ENCODE measurements at places on chromosomes 1 and 21. TPM values are rescaled to one million over a fixed set of nuclear protein-coding genes. Genes with fewer than 3 reads are reported as not detected.

The GJA5 gene
- total RNA-seq = 2.8 TPM

The CD34 gene
- 0.39 TPM for total RNA-seq

The RGS7 gene
- total RNA-seq = 3.0 TPM

DNA sequence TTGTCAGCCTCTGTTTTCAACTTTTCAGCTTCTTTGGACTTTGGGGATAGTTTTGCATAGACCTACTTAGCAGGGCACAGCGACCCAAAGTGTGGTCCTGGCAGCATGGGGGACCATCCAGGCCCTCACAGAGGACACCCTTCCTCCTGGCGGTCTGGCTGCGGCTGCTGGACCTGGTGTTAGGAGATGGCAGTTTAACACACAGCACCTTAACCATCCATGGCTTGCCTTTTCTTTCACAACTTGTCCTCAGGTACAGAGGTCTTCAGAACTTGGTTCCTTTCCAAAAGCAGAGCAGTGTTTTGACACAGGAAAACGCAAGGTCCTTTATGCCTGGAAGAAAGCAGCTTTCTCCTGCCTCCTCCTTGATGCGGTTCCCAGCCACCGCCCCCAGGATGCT is 68.1 kb downstream of the RHOU start:
- H3K36me3 ChIP-seq = no peaks in the 10 kb centered on the region
- H3K27ac ChIP-seq = no peak overlapping the region
- no peaks in the 10 kb centered on the region for H3K4me1 ChIP-seq
- H3K27me3 ChIP-seq = no peaks in the 10 kb centered on the region

GRCh38 chr1:244349581-244350001 is 102.1 kb downstream of the ADSS2 start:
- no peak overlapping the region for H3K27ac ChIP-seq
- H3K4me3 ChIP-seq = no peak overlapping the region
- no peaks in the 10 kb centered on the region for H3K36me3 ChIP-seq
- no peaks in the 10 kb centered on the region for H3K27me3 ChIP-seq

DNA sequence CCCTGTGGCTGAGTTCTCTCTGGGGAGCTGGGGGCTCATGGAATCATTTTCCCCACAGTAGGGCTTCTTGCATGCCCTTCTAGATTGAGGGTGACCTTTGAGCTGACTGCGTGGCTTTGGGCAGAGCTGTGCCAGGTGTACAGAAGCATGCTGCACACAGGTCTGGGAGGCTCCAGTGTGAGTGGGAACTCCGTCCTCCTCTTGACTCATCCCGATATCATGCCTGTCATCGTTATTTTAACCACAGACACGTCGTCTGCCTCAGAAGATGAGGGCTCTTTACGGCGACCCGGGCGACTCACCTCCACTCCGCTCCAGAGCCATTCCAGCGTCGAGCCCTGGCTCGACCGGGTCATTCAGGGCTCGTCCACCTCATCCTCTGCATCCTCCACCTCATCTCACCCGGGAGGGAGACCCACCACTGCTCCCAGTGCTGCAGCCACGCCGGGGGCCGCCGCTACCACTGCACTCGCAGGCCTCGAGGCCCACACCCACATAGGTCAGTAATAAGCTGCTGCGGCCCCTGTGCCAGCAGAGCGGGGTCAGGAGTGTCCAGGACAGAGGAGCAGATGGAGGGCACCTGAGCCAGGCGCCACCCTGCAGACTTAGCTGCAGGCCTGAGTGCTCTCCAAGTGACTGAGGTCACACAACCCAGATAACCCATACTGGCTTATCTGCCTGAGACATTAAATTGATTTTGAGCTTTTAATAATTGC is 39.8 kb downstream of the DIP2A start:
- H3K27ac ChIP-seq = no peak overlapping the region
- H3K36me3 ChIP-seq = peaks cover 19% of the 10 kb centered on the region
- no peaks in the 10 kb centered on the region for H3K27me3 ChIP-seq
- no peaks in the 10 kb centered on the region for H3K4me1 ChIP-seq

DNA sequence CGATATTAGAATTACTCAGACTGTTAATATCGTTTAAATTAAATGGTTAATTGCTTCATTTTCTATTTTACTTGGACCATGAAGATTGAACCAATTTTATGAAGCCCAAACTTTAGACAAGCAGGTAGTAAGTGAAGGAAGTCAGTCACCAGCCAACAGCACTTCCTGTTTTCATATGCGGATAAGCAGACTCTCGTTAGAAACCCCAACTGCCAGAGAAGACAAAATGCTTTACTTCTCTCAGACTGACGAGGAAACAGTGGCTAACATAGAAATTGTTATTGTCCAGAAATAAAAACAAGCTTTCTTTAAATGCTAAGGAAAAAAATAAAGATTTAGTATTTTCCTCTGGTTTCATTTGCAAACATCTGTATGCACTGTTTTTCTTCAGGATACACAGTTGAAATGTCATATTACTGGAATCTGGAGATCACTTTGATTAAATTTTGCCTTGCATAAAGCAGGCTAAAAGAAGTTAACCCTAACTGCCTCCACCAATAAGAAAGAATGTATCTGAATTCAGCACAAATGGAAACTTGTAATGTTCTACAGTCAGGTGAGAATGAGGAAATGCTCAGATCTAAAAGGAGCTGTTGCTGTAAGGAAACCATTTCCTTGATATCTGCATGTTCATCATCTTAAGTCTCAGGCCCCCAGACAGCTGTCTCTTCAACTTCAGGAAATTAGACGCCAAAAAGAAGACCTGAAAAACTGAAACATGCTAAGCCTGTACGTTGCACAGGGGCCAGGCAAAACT is 129.8 kb upstream of the SAMSN1 start:
- H3K27me3 ChIP-seq = no peaks in the 10 kb centered on the region
- H3K27ac ChIP-seq = no peak overlapping the region
- no peaks in the 10 kb centered on the region for H3K4me1 ChIP-seq
- H3K4me3 ChIP-seq = no peak overlapping the region
- DNase-seq = no peak
- H3K36me3 ChIP-seq = no peaks in the 10 kb centered on the region

GRCh38 chr1:154579374-154579773 is 11.8 kb downstream of the CHRNB2 start:
- no peak overlapping the region for H3K27ac ChIP-seq
- no peak overlapping the region for H3K4me3 ChIP-seq
- no peak for DNase-seq
- no peaks in the 10 kb centered on the region for H3K27me3 ChIP-seq
- H3K4me1 ChIP-seq = no peaks in the 10 kb centered on the region

Measured in H1 (cell line).